ENCODE measurements at places on chromosomes 6 and 20. TPM values are rescaled to one million over a fixed set of nuclear protein-coding genes. Genes with fewer than 3 reads are reported as not detected.
A peak's percentile ranks its signal among the peaks of the same experiment; 100 is the strongest.

DNA sequence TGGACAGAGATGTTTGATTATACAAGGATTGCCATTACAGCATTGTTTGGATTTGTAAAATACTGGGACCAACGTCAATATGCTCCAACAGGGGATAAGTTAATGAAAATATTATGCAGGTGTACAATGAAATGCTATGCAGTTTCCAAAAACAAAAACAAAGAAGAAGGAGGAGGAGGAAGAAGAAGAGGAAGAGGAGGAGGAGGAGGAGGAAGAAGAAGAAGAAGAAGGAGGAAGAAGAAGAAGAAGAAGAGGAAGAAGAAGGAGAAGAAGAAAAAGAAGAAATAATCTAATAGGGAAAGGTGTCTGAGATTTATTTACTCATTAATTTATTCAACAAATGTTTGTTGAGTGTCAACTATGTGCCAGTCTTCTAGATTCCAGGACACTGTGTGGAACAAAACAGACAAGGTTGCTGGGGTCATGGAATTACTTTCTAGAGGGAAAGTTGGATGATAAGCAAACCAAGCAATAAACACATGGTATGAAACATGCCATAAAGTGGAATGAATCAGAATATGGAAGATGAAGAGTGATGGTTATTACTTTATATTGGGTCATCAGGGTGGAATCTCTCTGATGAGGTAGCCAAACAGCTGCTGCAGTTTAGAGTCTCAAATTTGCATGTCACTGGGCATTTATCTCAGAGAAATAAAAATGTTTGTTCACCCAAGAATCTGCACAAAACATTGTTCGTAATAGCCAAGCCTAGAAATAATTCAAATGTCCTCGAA lies 6.3 kb upstream of the TRIM27 start:
- peak; percentile 29 for DNase-seq

GRCh38 chr6:33815854-33816253 lies 12.1 kb upstream of the MLN start:
- peak; percentile 29 for DNase-seq

GRCh38 chr6:54827010-54827409 lies 19.6 kb upstream of the FAM83B start:
- no peak for DNase-seq

- DNase-seq, result no peak
Observed at GRCh38 chr20:33178726-33179125, 10.8 kb downstream of the BPIFA2 start.

The MRS2 gene
- 15.4 TPM for total RNA-seq

The HLA-DQB1 gene
- not detected for total RNA-seq

The STXBP5 gene
- total RNA-seq, result 49.9 TPM

All from GM23248 (cell line).